Placental pericyte (primary cell): ENCODE measurements at places on chromosomes 4 and X. TPM values are rescaled to one million over a fixed set of nuclear protein-coding genes. Genes with fewer than 3 reads are reported as not detected.

The TRIM75 gene
- total RNA-seq: under 0.01 and 0.43 TPM in 2 replicates

The CPE gene
- 0.44 and 2.3 TPM in 2 replicates for total RNA-seq

The GABRG1 gene
- total RNA-seq: not detected in 2 replicates

The TBC1D9 gene
- total RNA-seq: 13.3 and 18.0 TPM in 2 replicates

The NPY2R gene
- not detected in 2 replicates for total RNA-seq

The TMPRSS11B gene
- not detected in 2 replicates for total RNA-seq

The ATP10D gene
- 31.1 and 49.0 TPM in 2 replicates for total RNA-seq

The MAGEC1 gene
- not detected in 2 replicates for total RNA-seq

The TEC gene
- under 0.01 and 0.72 TPM in 2 replicates for total RNA-seq

The STK32B gene
- 1.3 and 2.7 TPM in 2 replicates for total RNA-seq

The SPANXN4 gene
- not detected in 2 replicates for total RNA-seq

The GC gene
- not detected in 2 replicates for total RNA-seq
